ENCODE measurements at places on chromosomes 16 and 17.

DNA sequence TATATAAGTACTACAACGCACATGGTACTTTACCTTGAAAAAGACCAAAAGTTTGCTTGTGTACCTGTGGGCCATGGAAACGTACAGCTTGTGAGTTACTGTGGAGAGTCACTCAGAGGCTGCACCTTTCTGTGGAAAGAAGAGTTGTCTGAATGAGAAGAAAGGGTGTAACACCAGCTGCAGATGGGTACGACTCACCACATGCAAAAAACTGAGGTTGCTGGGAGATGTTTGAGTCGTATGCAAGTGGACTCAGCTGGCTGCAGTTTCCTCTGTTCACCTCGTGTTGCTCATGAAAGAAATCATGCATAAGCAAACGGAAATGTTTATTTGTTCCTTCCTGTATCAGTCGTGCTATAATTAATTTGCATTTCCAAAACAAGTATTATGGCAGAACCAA is 22.4 kb upstream of the DYNLRB2 start:
- no peak for DNase-seq

DNA sequence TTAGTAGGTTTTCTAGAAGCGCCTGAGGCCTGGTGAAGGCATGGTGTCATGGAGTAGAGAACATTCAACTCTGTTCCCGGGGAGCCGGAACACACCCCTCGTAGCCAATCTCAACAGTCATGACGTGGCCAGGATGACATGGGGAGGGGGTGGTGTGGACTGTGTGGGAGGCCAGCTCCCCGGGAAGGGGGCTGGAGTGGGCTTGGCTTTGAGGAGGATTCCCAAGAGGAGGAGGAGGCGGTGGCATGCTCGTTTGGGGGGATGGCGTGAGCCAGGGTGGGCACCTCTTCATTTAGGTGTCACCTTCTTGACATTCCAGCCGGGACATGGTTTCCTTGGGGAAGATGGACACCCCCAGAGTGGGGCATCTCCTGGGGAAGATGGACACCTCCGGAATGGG is 257.5 kb downstream of the SEC14L1 start:
- no peak for DNase-seq

DNA sequence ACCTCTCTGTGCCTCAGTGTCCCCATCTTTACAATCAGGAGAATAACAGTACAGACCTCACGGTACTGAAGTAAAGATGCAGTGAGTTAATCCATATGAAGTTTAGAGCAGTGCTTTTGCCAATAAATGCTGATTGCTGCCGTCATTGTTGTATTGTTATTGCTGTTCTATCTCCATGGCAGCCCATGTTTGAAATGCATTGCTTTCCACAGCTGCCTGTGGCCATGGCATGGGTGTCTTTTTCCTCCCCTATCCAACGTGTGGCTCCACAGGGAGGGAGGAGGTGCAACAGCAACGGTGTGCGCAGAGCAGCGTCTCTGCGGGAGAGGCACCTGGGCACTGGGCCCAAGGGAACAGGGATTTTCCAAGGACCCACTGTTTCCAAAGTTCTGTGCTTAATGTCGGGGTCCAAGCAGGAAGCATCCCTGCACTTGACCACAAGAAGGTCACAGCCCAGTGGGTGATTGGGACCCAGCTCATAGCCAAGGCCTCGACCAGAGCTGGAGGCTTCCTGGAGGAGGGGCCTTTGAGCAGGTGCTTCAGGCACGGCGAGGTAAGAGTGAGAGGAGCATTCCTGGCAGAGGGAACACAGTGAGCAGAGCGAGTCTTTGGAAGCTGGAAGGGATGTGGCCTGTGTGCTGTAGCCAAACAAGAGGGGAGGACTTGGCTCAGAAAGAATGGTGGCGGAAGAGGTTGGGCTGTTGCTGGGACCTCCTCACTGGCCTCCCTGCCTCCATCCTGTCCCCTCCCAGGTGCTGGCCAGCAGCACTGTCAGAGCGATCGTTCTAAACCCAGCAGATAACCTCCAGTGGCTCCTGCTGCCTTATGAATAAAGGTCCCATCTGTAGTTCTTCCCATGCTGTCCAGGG is 3.9 kb downstream of the RAI1 start:
- no peak for DNase-seq

- DNase-seq: peak; percentile 37
These were observed 16.5 kb downstream of the MRPS23 start for GRCh38 chr17:57833179-57833939.
